Stimulated activated CD4-positive, alpha-beta T cell treated with anti-CD3 and anti-CD28 coated beads, Interleukin-1b, Interleukin-23, amount 100 ng/mL, for 1 hour (primary cell): ENCODE measurements at places on chromosomes 3 and 15.

DNA sequence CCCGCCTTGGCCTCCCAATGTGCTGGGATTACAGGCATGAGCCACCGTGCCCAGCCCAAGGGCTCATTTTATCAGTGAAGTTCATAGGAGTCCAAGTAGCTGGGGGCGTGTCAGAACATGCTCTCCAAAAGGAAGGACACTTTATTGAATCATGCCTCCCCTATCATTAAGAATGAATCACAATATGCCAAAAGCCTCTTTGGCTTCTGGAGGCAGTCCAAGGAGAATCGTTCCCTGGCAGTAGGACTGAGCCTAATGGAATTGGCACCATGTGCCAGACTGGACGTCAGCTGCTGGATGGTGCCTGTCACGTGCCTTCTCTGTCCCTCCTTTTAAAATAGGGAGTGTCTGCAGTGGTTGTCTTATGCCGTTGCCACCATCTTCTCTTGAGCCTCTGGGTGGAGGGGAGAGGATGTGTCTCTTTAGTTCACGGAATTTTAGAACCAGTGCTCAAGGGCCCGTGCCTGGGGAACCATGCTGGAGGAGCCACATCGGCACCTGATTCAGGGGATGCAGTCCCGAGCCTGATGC lies 234.7 kb upstream of the LYSMD4 start:
- no peak for DNase-seq

DNA sequence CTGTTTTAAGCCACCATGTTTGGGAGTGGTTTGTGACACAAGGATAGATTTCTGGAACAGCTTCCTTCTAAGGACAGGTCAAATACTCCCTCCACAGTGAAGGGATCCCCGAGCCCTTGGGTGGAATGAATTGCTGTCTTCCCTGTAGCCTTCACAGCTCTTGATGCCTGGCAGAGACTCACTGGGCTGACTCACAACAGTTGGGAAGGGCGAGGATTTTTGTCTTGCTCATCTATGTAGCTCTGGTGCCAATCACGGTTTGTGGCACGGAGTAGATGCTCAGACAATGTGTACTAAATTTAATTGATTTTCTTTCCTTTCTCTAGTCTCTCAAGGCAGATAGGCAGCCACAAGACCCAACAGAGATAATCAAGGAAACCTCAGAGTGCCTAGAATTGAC lies 27.0 kb downstream of the CRYGS start:
- no peak for DNase-seq

DNA sequence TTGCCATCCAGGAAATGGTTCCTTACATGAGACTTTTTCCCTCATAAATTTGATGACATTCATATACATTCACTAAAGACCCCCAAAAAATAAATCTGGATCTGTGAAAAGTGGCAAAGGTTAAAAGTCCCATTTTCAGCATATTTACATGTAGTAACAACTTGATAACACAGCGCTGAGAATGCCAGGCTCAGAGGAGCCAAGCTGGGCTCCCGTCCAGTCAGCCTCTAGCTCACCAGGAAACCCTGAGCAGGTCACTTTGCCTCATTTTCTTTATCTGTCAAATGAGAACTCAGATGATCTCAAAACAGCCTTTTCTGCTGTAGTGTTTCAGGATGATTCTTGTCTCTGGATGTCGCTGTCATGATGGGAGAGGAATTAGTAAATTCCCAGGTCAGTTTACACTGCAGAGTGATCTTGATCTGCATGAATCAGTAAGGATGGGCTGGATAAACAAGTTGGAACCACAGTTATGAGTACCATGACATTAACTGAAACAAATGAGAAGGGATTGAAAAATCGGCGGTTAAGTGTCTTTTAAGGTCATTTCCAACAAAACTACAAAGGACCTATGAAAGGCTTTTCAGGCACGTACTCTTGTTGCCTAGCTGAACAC lies 82.8 kb downstream of the PPARG start:
- no peak for DNase-seq

- no peak for DNase-seq
These were observed 135.5 kb downstream of the STT3B start for GRCh38 chr3:31668242-31668641.

DNA sequence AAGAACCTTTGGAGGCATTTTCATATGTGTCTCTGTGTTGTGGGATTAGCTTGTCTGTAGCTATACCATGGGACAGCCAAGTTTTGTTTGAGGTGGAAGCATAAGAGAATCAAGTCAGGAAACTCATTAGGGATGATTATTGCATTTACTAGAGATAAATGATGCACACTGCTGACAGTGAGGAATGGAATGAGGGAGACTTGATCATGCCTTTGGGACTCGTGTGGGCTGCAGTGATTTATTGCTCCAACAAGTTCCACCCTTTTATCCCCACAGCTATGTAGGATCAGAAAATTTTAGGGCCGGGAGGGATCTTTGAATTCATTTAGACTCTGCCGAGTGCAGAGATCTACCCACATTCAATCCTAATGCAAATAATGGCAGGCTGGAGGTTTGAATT lies 16.3 kb downstream of the ZNF385D start:
- DNase-seq: no peak

DNA sequence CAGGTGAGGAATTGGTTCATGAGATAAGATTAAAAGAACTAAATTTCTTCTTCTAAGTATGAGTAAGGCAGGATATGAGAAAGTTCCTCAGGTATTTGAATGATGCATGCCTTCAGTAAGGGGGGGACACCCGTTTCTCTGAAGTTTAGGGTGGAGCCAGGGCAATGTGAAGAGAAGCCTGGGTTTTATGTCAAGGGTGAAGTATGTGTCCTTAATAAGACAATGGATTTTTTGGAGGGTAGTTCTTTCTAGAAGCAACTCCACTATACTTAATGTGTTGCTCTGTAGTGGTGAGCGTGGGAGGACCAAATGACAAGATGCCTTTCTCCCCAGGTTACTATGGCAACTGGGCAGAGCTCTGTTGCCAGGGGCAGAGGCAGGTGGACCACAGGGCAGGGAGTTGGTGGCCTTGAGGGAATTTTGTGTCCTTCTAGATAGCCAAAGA lies 44.0 kb downstream of the PHLDB2 start:
- DNase-seq: no peak

DNA sequence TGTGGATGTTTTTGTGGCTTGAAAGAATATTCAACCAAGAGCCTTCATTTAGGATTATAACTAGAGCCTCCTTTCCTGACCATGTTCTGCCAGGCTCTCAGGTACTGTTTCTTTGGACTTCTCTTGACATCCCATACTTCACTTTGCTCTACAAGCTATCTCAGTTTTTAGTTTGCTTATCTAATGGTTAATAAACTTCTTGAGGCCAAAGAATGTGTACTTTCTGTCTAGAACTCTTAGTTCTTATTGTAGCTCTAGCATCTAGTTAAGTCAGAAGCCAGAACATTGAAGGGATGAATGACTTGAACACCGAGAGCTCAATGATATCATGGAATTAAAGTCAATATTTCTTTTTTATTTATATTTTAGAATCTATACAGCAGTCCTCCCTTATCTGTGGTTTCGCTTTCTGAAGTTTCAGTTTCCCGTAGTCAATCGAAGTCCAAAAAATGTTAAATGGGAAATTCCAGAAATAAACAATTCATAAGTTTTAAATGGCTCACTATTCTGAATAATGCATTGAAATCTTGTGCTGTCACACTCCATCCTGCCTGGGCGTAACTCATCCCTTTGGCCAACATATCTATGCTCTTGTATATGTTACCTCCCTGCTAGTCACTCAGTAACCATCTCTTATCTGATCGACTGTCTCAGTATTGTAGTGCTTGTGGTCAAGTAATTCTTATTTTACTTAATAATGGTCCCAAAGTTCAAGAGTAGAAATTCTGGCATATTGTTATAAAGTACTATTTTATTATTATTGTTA lies 368.6 kb upstream of the RBMS3 start:
- DNase-seq: no peak

DNA sequence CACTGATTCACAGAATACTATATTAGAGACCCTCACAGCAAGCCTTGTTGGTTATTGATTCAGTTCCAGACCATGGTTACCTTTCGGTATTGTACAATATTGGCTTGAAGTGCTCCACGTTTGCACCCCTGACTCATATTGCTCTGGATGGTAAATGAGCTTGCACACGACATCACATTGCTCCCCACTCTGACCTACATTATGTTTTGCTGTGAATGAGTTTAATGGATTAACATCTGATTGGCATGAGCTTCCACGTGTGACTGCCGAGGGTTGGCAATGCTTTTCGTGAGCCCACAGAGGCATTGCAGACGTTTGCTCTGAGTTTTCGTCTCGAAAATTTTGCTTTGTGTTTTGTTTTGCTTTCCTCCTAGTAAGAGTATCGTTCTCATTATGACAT lies 225.8 kb upstream of the ICE2 start:
- no peak for DNase-seq

GRCh38 chr15:25092661-25093060 lies 137.9 kb downstream of the SNRPN start:
- no peak for DNase-seq

DNA sequence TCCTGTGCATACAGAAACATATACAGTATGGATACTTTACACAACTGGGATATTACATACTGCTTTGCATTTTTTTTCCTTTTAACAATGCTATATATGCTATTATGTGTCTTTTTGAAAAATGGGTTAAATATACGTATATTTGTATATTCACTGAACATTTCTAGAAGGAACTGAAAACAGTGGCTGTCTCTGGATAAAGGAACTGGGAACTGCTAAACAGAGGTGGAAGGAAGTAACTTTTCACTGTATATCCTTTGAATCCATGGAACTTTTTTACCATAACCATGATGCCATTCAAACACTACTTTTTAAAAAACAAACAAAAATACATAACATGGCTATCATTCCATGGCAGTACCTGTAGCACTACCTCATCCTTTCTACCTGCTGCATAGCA lies 1.8 kb downstream of the MTFMT start:
- DNase-seq: no peak

DNA sequence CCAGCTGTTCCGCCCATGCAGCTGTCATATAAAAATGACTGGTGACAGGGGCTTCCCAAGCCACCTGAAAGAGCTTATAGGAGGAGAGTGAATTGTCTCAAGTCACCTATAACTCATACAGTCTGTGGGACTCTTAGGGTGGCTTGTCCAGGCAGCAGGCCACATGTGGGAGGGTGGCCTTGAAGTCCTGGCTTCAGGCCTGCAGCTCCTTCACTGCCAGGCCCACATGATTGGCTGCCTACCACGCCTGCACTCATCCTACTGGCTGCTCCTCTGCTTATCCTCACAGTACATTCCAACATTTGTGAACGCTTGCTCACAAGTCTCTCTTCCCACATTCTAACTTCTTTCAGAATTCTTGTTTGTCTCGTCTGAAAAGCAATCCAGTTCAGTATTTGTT lies 41.1 kb upstream of the TIPARP start:
- DNase-seq: no peak

- no peak for DNase-seq
These were observed 42.9 kb downstream of the DCUN1D1 start for GRCh38 chr3:182937293-182938051.

DNA sequence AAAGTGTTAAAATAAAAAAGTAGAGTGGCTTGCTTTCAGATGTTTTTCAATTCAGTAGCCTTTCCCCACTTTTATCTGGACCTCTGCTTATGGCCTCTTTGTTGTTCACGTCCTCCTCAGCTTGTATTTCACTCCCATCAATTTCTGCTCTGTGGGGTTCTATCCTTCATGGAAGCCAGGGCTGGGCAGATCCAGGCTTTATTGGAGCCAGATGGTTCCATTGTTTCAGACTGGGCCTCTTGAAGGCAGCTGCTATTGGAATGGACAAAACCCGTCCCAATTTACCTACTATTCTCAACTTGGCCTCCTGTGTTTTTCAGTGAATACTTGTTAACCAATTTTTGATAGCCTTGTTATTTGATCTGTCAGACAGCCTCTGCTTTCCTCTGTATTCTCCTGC lies 10.9 kb upstream of the AADACL2 start:
- DNase-seq: no peak

GRCh38 chr3:58502872-58503271 lies 11.0 kb downstream of the KCTD6 start:
- DNase-seq: no peak

DNA sequence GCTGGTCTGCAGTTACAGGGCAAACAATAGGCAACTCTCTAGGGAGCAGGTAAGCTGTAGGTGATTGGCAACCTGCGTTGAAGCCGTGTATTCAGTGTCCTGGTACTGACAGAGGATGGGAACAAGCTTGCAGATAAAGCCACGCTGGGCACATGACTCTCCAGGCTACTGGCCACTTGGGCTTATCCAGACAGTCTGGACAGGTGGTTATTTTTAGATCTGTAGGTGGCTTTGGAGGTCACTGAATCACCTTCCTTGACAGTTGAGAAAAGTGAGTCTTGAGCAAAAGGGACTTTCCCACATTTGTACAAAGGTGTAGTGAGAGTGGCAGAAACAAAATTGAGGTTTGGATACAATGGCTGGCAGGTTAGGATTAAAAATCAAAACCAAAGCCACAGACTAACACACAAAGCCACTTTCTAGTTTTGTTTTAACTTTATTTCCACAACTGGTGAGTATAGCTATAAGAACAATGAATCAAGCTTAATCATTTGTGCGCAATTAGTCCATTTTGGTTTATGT lies 22.3 kb upstream of the IL1RAP start:
- no peak for DNase-seq

- DNase-seq: no peak
These were observed 34.5 kb downstream of the INSYN1 start for GRCh38 chr15:73718694-73719093.

DNA sequence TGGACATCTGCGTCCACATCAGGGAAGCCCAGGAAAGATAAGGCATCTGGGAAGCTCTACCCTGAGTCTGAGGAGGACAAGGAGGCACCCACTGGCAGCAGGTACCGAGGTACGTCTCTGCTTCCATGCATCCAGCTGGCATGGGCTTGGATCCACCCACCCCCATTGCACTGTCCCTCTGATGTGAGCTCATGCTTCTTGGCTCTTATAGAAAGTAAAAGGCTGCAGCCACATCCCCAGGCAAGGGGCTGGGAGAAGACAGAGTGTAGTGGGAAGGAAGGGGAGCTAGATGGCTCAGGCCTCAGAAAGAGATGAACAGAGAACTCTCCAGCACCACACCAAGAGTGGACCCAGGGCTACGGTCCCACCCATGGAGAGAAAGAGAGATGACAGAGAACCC lies 18.2 kb downstream of the PTH1R start:
- DNase-seq: no peak

GRCh38 chr3:54531741-54532140 lies 396.1 kb downstream of the LRTM1 start:
- DNase-seq: no peak

DNA sequence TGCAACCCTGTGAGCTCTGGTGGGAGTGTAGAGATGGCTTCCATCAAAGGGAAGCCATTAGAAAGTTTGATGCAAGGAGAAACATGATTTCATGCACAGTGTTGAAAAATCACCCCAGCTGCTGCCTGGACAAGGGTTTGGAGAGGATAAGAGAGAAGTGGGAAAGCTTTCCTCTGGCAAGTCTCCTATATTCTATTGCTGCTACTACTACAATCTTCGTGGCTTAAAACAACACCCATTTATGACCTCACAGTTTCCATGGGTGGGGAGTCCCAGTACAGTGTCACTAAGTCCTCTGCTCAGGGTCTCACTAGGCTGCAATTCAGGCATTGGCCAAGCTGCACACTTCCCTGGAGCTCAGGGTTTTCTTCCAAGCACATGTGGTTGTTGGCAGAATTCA lies 229.3 kb downstream of the TAFA4 start:
- DNase-seq: no peak

GRCh38 chr3:120162400-120162799 lies 68.2 kb upstream of the GSK3B start:
- DNase-seq: no peak
